ENCODE measurements at places on chromosomes 5 and 9. TPM values are rescaled to one million over a fixed set of nuclear protein-coding genes. Genes with fewer than 3 reads are reported as not detected.

The LTC4S gene
- total RNA-seq = 0.83 TPM

The GMCL2 gene
- under 0.01 TPM for total RNA-seq

The SLC6A18 gene
- total RNA-seq = not detected

The PHF24 gene
- 0.17 TPM for total RNA-seq

The GPR150 gene
- total RNA-seq = 0.33 TPM

The SNCAIP gene
- 5.1 TPM for total RNA-seq

DNA sequence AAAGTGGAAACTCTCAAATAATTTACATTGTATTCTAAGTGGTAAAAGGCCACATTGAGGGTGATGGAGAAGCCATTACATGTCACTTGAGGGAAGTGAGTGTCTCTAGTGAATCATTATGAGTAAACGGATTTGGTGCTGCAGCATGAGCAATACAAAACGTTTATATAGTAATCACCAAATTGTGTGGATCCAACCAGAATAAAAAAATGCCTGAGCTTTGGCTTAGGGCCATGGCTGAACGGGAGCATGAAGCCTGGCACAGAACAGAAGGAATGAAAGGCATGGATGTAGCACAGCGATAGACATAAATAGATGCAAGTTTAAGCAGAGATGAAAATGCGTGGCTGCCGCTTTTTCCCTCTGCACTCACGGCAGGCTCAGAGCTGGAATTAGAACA lies 58.3 kb downstream of the PTTG1 start:
- peak; percentile 69 for DNase-seq

- DNase-seq = peak; percentile 82
Observed at GRCh38 chr5:74641735-74642542, 1.4 kb upstream of the ENC1 start.

DNA sequence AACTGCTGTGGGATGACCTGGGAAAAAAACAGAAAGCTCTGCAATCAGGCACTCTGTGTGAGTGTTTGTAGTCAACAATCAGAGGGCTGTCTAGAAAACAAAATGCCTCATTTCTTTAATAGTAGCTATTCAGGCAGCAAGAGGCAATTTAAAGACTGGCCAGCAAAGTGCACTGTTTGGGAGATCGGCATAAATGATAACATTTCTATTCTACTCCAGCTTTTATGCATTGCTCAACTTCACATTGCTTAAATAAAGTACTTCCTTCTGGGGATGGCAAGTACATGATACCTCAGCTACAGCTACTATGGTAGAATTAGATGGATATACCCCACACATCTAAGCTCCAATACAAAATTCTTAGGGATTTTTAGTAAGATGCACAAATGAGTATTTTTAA lies 193.1 kb downstream of the DCP2 start:
- peak; percentile 22 for DNase-seq

DNA sequence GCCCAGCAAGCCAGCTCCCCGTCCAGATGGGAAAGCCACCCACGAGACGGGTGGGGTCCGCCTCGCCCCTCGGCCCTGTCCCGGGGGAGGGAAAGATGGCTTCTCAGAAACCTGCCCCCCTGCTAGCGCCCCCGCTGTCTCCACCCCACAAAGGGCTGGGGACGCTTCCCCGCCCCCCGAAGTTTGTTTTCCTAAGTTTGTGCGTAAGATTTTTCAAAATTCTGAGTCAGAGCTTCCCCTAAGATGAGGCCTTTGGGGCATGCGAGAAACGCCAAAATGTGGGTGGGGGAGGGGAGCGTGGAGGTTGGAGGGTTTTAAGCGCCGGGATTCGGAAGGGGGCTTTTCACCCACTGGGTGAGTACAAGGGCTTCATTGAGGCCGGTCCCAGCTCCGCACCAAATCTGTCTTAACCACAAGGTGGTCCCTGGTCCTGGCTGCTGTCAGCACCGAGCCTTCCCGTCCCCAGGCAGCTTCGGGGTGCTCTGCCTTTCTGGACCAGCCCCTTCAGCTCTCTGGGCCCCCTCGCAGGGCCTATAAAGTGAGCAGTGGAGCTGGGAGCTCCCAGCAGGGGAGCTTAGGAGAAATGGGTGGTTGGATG lies 32.3 kb downstream of the PRRX2 start:
- DNase-seq = peak; percentile 66

- no peak for DNase-seq
Observed at GRCh38 chr9:100852088-100852487, 176.4 kb upstream of the PLPPR1 start.

GRCh38 chr5:176391999-176392398 lies 3.4 kb downstream of the HIGD2A start:
- no peak for DNase-seq

DNA sequence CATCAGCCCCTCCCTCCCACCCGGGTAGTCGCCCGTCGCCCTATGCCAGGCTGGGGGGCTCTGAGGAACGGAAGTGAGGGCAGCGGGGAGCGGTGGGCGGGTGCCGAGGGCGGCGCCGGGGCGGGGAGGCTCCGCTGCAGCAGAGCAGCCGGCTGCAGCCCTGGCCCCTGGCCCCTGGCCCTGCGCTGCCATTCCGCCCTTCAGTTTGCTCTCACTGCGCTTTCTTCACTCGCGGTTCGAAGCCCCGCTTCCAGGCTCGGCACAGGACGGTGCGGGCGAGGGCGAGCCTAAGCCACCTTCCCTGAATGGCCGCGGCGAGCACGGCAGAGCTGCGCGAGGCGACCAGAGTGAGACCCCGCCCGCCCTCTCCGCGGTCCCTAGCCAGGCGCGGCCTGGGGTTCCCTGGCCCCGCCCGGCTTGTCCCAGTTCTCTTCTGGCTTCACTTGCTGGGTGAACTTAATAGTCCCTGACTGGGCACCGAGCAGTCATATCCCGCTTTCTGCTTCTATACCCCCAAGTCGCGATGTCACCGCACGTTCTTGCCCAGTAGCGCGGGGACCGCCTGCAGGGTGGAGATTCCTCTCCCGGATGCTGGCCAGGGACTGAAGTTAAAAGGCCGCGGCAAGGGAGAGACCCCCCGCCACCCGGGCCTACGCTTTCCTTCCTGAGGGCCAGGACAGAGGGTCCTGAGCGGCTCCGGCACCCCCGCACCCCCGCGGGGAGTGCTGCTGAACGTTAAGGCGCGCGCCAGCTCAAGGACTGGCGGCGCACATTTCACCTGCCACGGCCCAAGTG lies 623 bp upstream of the TRIM36 start:
- DNase-seq = no peak

DNA sequence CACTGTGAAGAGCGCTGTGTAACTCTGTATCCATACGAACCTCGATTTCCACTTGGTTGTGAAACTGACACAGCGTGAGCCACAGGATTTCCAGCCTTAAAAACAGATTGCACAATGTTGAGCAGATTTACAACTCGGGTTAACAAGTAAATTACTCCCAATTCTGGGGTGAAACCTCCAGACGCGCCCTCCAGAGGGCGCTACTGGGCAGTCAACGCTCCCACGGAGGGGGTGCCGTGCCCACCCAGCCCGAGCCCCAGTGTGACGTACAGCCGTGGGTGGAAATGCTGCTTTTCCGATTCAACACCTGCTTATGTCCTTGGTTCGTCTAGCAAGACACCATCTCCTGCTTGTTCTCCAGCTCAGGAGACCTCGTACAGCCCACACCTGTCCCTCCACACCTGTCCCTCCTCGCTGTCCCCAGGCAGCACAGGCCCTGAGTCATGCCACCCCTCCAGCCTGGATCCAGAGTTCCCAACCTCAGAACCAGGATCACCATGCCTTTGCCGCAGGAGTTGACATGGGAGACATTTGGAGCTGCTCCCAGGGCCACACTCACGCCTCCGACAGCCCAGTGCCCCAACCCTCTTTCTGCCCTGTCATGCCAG lies 34.4 kb upstream of the SLC6A3 start:
- DNase-seq = no peak

DNA sequence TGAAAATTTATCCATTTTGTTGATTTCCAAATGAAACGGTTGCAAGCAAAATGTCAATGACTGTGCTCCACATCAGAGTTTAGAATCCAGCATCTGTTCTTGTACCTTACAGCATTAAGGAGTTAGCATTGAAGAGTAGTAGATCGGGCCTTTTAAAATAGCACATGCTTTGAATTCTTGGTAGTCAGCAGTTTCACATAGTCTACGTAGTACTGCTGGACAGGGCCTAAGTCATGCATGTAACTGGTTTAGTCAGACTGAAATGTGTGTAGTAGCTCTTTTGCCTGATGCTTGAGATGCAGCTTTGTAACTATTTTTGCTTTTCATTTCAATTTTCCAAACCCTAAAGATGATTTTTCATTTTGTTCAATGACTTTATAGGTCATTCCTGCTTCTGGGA lies 19.8 kb downstream of the LECT2 start:
- peak; percentile 48 for DNase-seq

DNA sequence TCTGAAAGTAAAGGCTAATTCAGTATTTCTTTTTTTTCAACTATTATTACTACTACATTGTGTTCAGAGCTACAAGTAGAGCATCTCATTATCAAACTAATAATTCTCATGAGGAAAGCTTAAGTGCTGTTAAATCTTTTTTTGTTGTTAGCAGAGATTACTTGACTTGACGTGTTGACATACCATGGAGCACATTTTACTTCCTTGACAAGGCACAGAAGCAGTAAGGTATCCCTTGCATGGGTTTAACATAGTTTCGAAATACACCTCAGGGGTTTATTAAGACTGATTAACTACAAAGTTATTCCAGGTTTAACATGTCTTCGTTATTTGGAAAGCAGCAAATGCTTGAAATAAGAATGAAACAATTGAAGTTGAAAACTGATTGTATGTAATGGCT lies 7.0 kb downstream of the SPDL1 start:
- no peak for DNase-seq

- DNase-seq = no peak
Observed at GRCh38 chr5:22736443-22737003, 116.6 kb downstream of the CDH12 start.

Data from fibroblast of lung (primary cell).